ENCODE measurements at places on chromosomes 1 and 21.

DNA sequence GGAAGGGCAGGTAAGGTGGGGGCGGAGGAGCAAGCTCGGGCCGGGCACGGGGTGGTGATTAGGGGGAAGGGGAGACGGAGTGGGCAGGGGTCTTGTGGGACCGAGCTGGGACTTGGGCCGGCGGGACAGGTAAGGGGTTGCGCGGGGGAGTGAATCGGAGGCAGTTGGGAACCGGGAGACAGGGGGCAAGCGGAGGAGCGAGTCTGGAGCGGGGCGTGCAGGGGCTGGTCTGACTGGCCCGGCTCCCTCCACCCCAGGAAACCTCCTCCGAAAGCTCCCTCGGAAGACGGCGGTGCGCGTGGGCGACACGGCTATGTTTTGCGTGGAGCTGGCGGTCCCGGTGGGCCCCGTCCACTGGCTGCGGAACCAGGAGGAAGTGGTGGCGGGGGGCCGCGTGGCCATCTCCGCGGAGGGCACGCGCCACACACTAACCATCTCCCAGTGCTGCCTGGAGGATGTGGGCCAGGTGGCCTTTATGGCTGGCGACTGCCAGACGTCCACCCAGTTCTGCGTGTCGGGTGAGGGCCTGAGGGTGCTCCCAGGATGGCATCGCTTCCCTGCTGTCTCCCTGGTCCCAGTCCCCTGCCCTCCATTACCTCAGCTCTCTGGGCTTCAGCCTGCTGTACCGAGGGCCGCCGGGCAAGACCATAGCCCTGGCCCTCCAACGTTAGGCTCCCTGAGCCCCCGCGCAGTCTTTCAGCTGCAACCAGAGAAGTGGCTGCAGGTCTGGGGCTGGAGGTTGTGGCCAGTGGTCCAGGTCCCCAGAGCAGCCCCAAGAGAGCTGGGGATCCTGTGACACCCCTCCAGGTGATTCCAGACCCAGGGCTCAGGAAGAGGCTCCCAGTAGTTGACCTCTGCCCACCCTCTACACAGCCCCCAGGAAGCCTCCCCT lies 6.3 kb downstream of the OBSCN start:
- no peak for DNase-seq

DNA sequence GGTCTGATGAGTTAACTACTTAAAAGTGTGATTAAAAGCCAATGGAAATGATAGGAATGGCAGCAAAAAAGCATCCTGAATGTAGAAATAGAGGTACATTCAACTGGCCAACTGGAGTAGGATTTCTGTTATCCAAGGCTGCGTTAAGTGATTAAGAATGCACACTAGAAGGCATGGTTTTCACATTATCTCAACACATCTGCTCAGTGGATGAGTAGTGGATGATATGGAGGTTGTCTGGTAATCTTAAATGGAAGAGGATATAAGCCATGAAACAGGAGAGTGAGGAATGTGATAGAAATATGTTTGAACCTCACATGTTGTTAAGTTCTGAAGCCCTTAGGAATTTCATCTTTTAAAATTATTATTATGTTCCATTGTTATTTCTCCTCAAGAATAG lies 839.9 kb downstream of the USP25 start:
- no peak for DNase-seq

GRCh38 chr1:230268371-230269170 lies 157.6 kb downstream of the PGBD5 start:
- peak; percentile 43 for DNase-seq

DNA sequence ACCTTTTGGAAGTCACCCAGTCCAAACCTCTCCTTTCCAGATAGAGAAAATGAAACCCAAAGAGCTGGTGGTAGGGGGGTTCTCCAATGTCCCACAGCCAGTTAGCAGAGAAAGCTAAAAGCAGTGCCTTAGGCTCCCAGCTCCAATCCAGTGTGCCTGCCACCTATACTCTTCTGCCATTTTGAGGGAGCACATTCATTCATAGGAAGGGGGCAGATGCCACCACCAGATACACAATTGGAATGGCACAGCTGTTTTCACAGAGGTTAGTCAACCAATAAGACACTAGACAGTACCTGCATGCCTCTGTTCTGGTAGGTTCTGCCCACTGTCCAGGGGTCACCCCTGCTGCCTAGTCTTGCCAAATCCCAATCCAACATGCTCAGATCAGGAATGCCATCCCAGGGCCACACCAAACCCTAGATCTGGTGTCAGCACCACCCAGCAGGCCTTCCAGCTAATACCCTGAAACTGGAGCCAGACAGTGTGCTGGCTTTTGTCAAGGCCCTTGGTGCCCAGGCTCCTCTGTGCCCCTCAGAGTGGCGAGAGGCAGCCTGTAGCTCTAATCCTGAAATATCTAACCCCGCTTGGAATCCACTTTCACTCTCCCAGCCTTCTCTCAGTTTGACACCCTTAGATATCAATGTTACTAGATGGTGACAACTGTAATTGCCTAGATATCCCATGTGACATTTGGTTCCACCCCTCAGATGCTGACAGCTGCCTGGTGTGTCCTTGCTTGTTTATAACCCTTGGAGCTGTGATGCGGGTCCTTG lies 178.6 kb downstream of the TGFBR3 start:
- no peak for DNase-seq

DNA sequence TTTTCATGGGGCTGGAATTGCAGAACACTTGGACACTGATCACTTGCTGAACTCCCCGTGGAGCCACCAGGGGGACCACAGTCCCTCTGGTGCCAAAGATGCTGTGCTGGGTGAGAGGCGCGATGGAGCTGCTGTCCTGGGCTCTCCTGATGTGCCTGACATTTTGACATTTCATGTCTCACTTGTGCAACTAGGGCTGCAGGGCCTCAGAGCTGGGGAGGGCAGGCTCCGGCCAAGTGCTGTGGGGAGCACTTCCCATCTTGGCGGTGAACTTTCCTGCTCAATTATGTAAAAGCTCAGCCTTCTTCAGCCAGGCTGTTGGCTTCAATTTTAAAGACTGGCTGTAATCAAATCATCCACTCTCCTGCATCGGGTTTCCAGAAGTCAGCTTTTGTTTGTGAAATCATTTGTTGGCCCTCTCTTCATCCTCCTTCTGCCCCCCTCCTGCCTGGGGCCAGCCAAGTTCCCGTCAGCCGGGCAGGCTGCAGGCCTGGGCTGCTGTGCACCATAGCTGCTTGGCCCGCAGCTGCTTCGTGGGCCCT lies 36.8 kb downstream of the KCNAB2 start:
- peak; percentile 7 for DNase-seq

DNA sequence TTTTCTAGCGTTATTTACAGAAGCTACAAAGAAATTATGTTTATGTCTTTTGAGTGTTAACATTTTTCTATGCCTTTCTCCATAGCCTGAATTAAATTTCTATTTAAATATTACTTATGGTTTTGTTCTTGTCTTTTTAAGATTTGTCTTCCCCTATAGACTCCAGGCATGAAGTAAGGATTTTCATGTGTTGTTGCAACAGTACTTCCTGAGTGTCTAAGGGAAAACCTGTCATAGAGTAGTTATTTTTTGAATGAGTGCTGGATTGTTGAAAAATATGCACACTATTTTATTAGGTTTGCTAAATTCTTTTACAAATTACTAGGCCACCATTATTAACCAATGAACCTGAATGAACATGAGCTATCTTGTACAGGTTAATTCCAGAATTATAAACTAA lies 27.1 kb downstream of the SAMSN1 start:
- no peak for DNase-seq

DNA sequence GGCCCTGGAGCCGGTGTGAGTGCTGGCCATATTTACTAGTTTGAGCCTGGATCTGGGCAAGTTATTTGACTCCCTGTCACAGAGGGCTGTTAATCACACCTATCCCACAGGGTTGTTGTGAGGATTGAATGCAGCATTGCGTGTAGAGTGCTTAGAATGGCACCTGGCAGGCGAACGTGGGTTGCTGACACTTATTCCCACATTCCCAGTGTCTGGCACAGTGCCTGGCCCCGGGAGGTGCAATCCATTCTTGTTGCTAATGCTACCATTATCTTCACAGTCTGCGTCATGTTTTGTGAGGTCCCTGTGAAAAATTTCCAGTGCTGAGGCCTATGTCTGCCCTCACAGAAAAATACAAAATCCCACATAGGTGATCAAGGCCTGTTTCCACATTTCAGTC lies 66.1 kb downstream of the CD2 start:
- DNase-seq, result peak; percentile 83

DNA sequence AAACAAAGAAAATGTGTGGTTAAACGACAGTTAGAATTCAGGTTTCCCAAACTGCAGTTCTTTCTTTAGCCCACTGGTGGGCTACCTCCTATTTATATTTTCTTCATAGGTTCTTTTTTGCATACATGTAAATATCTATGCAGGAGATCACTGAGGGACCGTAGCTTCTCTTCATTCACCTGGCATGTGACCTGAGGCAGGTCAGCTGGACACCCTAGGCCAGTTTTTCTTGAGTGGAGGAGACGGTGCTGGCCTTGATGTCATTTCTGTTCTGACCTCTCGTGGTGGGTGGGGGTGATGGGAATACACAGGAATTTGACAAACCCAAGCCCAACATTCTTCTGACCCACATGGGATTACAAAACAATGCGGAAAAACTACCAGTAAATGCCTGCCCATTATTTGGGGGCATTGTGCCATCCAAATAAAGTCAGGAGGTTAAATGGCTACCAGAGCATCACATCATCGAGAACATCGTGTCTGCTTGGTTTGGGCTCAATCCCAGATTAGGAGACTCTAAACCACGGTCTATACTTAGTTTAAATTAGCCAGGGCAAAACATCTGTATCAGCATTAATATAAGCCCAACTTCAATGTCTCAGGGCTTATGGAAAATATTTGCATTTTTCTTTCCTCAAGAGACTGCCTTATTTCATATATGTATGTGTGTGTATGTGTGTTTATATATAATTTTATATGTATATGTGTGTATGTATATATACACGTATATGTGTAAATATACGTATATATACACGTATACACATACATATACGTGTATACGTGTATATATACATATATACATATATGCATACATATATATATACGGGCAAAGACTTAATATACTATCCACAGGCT lies 7.4 kb upstream of the IRF2BP2 start:
- no peak for DNase-seq

DNA sequence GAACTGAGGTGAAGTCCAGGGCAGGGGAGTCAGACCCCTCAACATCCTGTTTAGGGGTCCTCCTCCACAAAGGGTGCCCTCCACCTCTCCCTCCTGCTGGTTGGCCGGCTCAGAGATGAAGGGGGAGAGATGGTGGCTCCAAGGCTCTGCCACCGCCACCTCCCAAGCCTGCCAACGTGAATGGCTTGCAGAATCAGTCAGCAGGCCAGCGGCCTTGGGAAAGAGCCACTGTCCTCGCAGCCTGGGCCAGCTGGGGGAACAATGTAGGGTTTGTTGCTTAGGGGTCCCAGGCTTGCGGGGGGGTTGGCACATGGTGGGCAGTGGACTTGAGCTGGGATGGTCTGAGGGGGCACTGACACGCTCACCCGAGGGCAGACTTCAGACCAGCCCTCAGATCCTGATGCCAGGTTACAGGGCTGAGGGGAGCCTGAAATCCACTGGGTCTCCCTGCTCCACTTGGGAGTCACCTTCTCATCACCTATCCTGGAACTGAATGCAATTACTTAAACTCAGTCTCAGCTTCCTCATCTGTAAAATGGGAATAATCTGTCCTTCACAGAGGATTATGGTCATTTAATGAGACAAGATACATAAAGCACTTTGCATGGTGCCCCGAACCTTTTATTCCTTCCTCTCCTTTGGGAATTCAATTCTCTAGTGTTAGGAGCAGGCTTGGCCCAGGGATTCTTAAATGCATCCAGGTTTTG lies 8.3 kb downstream of the GPR37L1 start:
- no peak for DNase-seq

- no peak for DNase-seq
These were observed 10.5 kb downstream of the FOXJ3 start for GRCh38 chr1:42324398-42325013.

- no peak for DNase-seq
These were observed 8.8 kb upstream of the ADAR start for GRCh38 chr1:154616659-154617345.

DNA sequence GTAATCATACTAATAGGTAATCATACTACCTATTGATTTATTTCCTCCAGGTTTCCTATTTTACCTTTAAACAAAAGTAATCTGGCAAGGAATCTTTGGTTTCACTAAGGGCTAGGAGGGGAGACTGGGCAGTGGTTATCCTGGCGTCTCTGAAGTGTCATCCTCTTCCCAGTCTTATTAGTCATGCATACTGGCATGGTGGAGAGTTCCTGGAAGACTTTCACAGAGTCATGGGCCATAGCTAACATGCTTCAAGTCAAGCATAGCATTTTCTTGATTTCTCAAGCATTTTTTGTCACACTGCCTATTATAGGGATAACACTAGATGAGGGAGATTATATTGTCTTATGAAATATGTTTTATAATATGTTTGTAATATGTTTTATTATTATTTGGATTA lies 64.0 kb upstream of the ASB17 start:
- no peak for DNase-seq

DNA sequence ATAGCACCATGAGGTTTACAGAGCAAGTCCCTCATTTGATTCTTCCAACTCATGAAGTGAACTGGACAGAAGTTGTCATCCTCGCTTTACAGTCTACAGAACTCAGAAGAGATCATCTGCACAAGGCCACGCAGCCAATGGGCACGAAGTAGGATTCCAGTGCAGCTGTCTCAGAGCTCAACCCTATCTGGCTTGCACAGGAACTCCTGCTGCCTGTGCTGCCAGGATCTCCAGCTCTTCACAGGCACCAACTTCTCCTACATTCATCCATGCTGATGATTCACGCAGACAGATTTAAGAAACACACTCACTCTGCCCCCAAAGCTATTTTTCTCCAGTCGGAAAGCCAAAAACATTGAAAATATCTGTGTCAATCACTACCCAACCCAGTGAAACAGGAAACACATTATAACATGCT lies 157.0 kb downstream of the RERE start:
- DNase-seq, result peak; percentile 86

GRCh38 chr1:217078078-217078690 lies 355.0 kb upstream of the ESRRG start:
- no peak for DNase-seq

- DNase-seq, result no peak
These were observed 116.6 kb upstream of the ZBTB40 start for GRCh38 chr1:22334860-22335550.

- DNase-seq, result no peak
These were observed 1022.3 kb upstream of the B3GALT2 start for GRCh38 chr1:194208674-194209073.

DNA sequence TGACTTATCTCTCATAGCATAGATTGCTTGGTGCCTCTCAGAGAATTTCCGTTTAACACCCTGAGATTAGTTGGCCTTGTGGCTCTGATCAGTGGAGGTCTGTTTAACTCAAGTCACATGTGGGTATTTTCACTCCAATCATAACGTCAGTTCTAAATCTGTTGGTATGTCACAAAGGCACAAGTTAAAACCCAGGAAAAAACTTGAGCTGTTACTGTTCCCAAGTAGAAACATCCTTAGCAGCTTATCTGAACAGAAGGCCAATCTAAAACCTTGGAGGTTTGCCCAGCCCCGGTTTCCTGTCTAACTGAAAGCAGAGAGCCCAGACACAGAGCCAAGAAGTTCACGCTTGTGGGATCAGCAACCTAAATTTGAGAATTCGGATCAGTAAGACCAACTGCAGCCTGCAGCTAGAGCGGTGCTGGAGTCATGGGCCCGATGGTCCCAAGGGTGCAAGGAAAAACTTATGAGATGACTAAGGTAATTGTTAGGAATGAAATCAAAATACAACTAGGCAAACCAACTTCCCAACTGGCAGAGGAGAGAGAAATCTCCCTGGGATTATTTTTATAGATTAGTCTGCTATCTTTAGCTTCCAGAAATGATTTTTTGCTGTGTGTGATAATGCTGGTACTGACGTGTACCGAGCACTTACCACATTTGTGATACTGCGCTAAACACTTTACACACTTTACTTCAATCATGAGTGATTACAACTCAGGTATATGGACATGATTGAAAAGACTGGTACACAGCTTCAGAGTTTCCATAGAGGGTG lies 90.2 kb upstream of the C1orf21 start:
- DNase-seq, result peak; percentile 81
